Activated T-cell treated with anti-CD3 and anti-CD28 coated beads, Interleukin-2, amount 50 U/mL, for 72 hours (primary cell): ENCODE measurements at places on chromosomes 3 and 15.

DNA sequence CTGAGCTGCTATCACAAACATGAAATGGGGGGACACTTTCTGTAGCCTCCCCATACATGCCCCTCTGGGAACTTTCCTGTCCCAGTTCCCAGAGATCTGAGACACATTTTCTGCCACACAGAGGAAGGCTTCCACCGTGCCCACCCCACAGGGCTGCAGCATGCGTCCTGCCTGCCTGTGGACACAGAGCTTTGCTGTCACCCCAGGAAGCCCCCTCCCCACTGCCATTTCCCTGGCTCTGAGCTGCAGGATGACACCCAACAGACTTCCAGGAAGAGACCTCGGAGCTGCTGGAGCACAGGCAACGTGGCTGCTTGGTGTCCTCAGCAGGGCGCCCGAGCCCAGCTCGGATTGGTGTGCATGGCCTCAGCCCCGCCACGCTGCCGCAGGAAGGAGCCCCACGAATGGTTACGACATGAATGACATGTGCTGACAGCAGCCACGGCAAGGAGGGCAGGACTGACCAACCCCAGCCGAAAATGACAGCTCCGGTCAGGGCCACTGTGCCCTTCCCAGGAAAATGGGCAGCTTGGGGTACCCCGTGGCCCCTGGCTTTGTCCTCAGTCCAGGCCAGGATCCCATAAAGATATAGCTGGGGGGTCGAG lies 81.3 kb downstream of the VGLL4 start:
- no peak for DNase-seq

DNA sequence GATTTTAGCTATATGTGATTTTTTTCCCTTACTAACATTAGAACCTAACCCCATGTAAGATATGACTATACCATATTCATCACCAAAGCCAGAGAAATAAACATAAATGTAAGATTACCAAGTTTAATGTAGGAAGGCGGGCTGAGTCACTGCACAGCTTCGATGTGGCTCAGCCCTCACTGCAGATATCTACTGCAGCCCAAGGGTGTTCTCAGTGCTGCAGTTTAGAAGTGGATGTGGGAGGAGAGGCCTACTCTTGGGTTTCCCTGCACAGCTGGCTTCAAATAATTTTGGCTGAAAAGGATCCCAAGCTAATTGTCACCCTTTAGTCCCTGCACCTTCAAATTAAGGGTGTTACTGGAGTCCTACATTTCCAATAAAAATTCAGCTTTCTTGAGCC lies 9.3 kb downstream of the ARPP19 start:
- DNase-seq, result peak; percentile 71

- DNase-seq, result peak; percentile 79
Measured at GRCh38 chr15:90902040-90902839, 862 bp upstream of the MAN2A2 start.

GRCh38 chr3:183488343-183488742 lies 59.9 kb upstream of the MCF2L2 start:
- DNase-seq, result no peak

DNA sequence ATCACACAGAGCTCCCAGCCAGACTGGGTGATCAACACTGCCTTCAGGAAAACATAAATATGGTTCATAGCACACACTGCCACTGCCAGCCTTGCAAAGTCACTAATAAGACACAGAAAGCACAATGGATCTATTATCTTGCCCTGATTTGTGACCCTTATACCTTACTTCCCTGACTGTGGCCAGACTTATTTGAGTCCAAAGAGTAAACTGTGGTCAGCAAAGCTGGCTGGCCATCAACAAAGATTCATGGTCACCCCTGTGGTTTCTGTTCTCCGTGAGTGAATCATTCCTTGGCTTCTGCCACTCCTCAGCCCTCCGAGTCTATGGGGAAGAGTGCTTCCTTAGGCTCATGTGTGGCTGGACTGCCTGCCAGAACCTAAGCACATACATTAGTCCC lies 437.7 kb downstream of the RAP2B start:
- no peak for DNase-seq

DNA sequence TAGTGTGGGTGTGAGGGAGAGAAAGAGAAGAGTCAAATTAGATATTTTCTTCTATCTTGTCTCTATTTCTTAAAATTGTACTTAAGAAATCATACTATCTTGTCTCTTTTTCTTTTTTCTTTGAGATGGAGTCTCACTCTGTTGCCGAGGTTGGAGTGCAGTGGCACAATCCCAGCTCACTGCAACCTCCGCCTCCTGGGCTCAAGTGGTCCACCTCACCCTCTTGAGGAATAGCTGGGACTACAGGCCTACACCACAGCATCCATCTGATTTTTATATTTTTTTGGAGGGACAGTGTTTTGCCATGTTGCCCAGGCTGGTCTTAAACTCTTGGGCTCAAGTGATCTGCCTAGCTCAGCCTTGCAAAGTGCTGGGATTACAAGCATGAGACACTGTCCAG lies 104.2 kb downstream of the MYO9A start:
- no peak for DNase-seq

GRCh38 chr3:45566196-45566595 lies 28.4 kb upstream of the LIMD1 start:
- DNase-seq, result no peak

- no peak for DNase-seq
Measured at GRCh38 chr3:107208796-107209195, 168.4 kb upstream of the CCDC54 start.

DNA sequence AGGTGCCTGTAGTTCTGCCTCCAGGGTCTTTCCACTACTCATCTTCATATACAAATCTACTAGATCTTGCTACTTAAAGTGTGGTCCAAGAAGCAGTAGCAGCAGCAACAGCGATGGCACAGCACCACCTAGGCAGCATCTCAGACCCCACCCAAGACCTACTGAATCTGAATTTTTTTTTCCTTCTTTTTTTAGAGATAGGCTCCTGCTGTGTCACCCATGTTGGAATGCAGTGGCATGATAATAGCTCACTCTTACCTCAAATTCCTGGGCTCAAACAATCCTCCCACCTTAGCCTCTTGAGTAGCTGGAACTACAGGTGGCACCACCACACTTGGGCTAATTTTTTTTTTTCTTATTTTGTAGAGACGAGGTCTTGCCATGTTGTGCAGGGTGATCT lies 346.7 kb upstream of the TGFBR2 start:
- DNase-seq, result no peak

- no peak for DNase-seq
Measured at GRCh38 chr3:17110660-17111396, 226.1 kb downstream of the PLCL2 start.
